ENCODE measurements at places on chromosomes 13 and 19.

GRCh38 chr13:110468986-110469495 lies 92.5 kb downstream of the RAB20 start:
- no peak for DNase-seq

- no peak for DNase-seq
Measured at GRCh38 chr19:48887861-48888612, 10.5 kb downstream of the TULP2 start.

GRCh38 chr13:32126278-32126677 lies 94.7 kb downstream of the FRY start:
- no peak for DNase-seq

GRCh38 chr19:409516-410242 lies 732 bp upstream of the C2CD4C start:
- no peak for DNase-seq

GRCh38 chr19:4403005-4403761 lies 743 bp downstream of the CHAF1A start:
- no peak for DNase-seq

GRCh38 chr13:46728777-46729176 lies 68.2 kb downstream of the ESD start:
- no peak for DNase-seq
